ENCODE measurements at places on chromosomes 6 and 20.

GRCh38 chr6:101398716-101399615 lies 5.5 kb downstream of the GRIK2 start:
- DNase-seq = no peak

GRCh38 chr20:57536771-57537724 lies 12.1 kb upstream of the CTCFL start:
- DNase-seq = no peak

GRCh38 chr6:118281291-118281690 lies 266.8 kb upstream of the PLN start:
- no peak for DNase-seq

GRCh38 chr6:83429269-83429668 lies 1.6 kb downstream of the ME1 start:
- DNase-seq = no peak

GRCh38 chr6:35185302-35185681 lies 28.5 kb upstream of the SCUBE3 start:
- no peak for DNase-seq

DNA sequence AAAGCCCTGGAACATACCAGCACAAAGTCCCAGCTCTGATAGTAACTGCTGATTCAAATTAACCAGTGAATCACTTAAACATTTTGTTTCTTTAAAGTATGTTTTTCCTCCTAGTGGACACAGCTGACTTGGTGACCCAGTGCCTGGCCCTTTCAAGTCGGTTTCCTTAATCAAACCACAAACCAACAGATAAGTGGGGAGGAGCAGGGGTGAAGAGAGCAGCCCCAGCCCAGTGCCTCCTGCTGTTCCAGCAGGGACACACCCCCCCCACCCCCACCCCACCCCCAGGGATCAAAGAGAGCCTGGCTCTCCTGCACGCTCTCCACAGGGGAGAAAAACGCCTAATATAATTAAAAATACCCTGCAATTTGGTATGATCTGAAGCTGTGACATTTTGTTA lies 55.4 kb upstream of the TBXT start:
- no peak for DNase-seq

DNA sequence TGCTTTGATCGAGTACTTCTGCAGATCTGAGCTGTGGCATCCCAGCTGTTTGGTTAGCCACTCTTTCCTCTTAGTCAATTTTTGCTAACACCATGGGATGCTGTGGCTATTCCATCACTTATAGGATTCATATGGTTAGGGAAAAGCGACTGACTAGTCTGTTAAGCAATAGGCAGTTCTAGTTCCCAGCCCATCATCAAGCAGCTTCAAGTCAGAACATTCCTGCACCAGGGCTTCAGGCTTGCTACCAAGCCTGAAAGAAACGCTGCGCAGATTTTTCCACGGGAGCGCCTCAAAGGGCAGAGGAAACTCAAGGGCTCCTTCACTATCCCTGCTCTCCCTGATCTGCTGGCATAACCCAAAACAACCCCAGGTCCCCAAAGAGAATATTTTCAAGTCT lies 159.8 kb upstream of the SUPT3H start:
- DNase-seq = no peak

Measured in stimulated activated naive B cell treated with anti-CD40 and anti-IgM and Interleukin-4, amounts not matched to agents 10 μg/mL and 1 μg/mL and 100 μg/mL, for 72 hours (primary cell).